ENCODE measurements at places on chromosomes 6 and 20.

DNA sequence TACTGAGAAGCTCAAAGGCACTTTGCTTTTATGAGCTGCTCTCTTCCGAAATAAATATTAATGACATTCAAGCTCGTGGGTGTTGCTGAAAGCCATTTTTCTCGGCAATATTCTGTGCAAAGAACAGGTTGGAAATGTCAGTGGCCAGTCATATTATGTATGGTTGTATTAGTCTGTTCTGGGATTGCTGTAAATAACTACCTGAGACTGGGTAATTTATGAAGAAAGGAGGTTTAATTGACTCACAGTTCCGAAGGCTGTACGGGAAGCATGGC, 32.1 kb downstream of the TUBB2B start:
- DNase-seq, result no peak

DNA sequence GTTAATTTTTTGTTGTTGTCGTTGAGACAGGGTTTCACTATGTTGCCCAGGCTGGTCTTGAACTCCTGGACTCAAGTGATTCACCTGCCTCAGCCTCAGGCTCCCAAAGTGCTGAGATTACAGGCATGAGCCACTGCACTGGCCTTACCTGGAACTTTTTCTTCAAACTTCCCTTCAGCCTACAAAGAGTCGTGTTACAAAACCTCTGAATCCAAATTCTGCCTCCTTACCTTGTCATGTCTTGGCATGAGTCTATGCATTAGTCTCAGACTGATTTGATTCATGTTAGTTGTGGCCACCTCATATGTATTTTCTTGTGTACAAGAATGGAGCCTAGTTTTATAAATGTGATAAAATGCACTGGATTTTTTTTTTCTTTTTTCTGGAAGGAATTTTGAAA, 172.1 kb downstream of the PRL start:
- no peak for DNase-seq

GRCh38 chr6:42790549-42791181, 8.8 kb downstream of the BICRAL start:
- DNase-seq, result no peak

GRCh38 chr6:158031381-158032353, 50.0 kb downstream of the SYNJ2 start:
- DNase-seq, result peak; percentile 50

GRCh38 chr6:5869676-5870075, 137.0 kb downstream of the NRN1 start:
- DNase-seq, result no peak

DNA sequence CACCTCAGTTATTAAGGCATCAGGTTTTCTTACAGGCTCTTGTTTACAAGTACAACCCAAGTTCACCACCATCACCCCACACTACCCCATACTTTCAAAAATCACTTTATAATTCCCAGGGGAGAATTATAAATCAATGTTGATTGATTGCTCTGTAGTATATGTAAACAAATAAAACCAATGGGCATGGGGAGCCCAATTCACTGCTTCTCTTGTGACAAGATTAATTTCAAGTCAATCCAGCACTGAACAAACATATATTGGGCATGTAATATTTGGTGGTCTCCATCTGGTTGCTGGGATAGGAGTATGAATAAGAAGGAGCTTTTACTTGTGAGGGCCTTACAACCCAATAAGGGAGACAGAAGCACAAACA, 95.8 kb downstream of the CLVS2 start:
- no peak for DNase-seq

- DNase-seq, result no peak
These were observed 78.9 kb downstream of the ANKRD60 start for GRCh38 chr20:58149437-58150091.

DNA sequence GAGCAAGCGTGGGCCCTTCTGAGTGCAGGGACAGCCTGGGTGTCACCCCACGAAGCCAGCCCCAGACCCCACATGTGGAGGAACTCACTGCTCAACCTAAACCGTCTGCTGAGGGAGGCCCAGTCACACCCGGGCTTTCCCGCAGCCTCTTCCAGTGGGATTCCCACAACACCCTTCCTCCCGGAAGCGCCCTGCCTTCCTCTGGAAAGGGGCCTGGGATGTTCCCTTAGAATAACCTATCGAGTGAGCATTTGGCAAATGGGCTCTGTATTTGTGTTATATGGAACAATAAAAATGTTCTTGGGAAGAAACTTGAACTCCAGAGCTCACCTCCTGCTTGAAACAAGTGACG, 100.0 kb upstream of the DUSP22 start:
- no peak for DNase-seq

Measured in pancreas (tissue), 10 donors.